A549 (cell line): ENCODE measurements at places on chromosomes 1 and 21. TPM values are rescaled to one million over a fixed set of nuclear protein-coding genes. Genes with fewer than 3 reads are reported as not detected.

Gene DYNLT5
- not detected in 3 replicates for polyA plus RNA-seq

Gene CNIH4
- 98.6 to 104 TPM (median 104 TPM) in 3 replicates for polyA plus RNA-seq

Gene PRAMEF5
- not detected in 3 replicates for polyA plus RNA-seq

Gene GRIK1
- polyA plus RNA-seq: not detected in 3 replicates

Gene ALX3
- not detected in 3 replicates for polyA plus RNA-seq

Gene BCAN
- not detected in 3 replicates for polyA plus RNA-seq

Gene NDUFS5
- 534 to 612 TPM (median 540 TPM) in 3 replicates for polyA plus RNA-seq

Gene PLD5
- 1.5 to 1.6 TPM (median 1.5 TPM) in 3 replicates for polyA plus RNA-seq

Gene FCRLB
- polyA plus RNA-seq: 0.48 to 0.62 TPM (median 0.54 TPM) in 3 replicates

Gene MACO1
- 5.2 to 6.3 TPM (median 6.1 TPM) in 3 replicates for polyA plus RNA-seq

Gene CALML6
- polyA plus RNA-seq: 0.35 to 0.55 TPM (median 0.49 TPM) in 3 replicates

Gene ABCG1
- 0.51 to 2.6 TPM (median 2.3 TPM) in 3 replicates for polyA plus RNA-seq

Gene OR10Z1
- not detected in 3 replicates for polyA plus RNA-seq

Gene TMEM125
- not detected in 3 replicates for polyA plus RNA-seq

Gene PRRX1
- not detected in 3 replicates for polyA plus RNA-seq

Gene PTGER3
- not detected in 3 replicates for polyA plus RNA-seq

Gene PRAMEF2
- not detected in 3 replicates for polyA plus RNA-seq

Gene TMPRSS15
- not detected in 3 replicates for polyA plus RNA-seq

Gene HMGCS2
- polyA plus RNA-seq: not detected in 3 replicates

Gene HYI
- polyA plus RNA-seq: 15.1 to 17.1 TPM (median 15.3 TPM) in 3 replicates

Gene MX2
- polyA plus RNA-seq: 0.05 TPM in 1 of 3 replicates, not detected in the others

Gene IGSF5
- polyA plus RNA-seq: not detected in 3 replicates

Gene TNFRSF9
- 0.75 to 1.8 TPM (median 1.0 TPM) in 3 replicates for polyA plus RNA-seq

Gene SLAMF9
- 0.16 to 0.28 TPM (median 0.22 TPM) in 3 replicates for polyA plus RNA-seq

Gene HJV
- not detected in 3 replicates for polyA plus RNA-seq

Gene DPT
- not detected in 3 replicates for polyA plus RNA-seq

Gene CACHD1
- 0.72 to 0.88 TPM (median 0.84 TPM) in 3 replicates for polyA plus RNA-seq

Gene LPAR3
- 0.08 to 0.12 TPM (median 0.11 TPM) in 3 replicates for polyA plus RNA-seq

Gene CSF3R
- polyA plus RNA-seq: not detected in 3 replicates

Gene TCHH
- 0.07 to 0.11 TPM (median 0.09 TPM) in 3 replicates for polyA plus RNA-seq
